ENCODE measurements at places on chromosomes 3 and 15.

GRCh38 chr15:56185980-56186379, 57.7 kb downstream of the RFX7 start:
- no peak for DNase-seq

GRCh38 chr3:195757438-195757770, 36.6 kb downstream of the MUC20 start:
- no peak for DNase-seq

DNA sequence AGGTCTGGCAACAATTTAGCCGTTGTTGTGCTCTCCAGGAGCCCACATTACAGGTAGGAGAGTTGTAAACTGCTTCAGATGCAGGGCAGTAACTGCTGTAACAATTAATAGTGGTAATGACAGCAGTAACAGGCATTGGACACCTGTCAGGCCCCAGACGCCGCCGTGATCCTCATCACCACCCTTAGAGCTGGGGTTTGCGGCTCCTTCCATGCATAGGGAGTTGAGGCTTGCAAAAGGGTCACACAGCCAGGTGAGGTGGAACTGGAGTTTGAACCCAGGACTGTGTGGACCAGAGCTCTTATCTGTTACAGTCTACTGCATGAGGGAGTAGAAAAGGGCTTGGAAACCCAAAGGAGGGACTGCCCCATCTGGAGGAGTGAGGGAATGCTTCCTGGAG, 26.8 kb upstream of the NR2C2 start:
- no peak for DNase-seq

GRCh38 chr15:98063871-98064270, 103.4 kb downstream of the ARRDC4 start:
- no peak for DNase-seq

GRCh38 chr3:148158210-148158609, 539.5 kb upstream of the AGTR1 start:
- DNase-seq: no peak

DNA sequence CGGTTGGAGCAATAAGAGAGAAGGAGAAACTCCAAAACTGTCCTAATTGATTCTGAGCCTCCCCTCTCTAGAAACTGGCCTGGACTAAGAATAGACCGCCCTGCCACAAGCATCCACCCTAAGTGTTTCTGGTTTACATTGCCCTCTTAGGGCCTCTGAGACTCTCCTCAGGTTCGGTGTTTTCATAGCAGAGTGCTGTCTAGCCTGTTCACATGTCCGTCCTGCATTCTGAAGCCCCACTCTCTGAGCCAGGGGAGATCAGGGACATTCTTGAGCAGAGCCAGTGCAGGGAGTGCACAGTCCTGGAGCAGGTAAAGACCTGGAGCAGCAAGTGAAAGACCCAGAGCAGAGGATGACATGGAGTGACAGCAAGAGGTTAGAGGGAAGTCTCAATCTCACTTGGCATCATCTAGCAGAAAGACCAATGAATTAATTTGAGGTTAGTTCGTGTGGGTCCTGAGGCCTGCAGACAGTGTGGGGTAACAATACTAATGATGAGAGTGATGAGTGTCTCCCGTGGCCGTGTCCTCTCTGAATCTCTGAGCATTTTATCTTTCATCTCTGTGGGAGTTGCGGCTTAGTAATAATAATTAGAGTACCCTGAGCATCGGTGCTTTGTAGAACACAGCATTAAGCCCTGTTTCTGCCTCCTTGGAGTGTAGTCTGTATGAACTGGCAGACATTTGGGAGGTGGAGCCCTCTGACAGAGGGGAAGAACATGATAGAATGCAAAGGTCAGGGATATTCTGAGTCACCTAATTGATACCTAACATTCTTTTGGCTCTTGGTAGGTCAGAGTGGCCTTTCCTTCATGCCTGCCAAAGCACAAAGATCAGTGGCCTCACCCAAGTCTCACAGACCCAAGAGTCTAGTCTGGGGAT, 24.6 kb downstream of the MAPKBP1 start:
- DNase-seq: no peak

GRCh38 chr3:108838436-108838835, 15.8 kb downstream of the TRAT1 start:
- DNase-seq: no peak
